MV-4-11 (cell line): ENCODE measurements at places on chromosomes 7 and 10.
A peak's percentile ranks its signal among the peaks of the same experiment; 100 is the strongest.

DNA sequence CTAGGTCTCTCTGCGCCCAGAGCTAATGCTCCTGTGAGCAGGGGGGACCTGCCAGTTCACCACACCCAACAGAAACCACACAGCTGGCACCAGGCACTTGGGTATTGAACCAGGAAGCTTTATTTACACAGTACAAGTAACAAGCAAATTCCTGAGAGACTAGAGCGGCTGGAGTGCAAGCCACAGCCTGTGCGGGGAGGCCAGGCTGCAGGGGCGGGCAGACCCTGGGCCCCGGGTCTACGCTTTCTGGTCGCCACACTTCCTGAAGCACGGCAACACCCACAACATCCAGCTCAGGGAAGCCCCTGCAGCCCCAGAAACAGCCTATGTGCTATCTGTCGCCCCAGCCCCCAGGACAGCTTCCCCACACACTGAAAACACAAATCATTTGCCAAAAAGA, 125.0 kb downstream of the FAM53B start:
- DNase-seq = no peak

DNA sequence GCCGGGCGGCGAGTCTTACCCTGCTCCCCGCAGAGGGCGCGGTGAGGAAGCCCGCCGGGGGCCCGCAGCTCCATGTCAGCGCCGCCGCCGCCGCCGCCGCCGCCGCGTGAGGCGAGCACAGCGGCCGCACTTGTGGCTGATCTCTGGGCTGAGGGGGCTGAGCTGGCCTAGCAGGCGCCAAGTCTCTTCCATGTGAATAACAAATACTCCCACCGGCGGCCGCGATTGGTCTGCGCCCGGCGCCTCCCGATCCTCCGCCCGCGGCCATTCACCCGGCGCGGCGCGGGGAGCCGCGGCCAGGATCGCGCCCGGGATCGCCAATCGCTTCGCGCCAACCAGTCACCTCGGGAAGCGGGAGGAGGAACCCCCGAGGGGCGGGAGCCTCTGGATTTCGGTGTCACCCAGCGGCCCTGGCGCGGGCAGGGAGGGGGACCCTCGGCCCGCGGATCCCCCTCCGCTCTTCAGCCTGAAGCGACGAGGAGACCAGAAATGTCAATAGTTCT, at the start of gene GRM8:
TSS of gene GRM8 (minus strand) at position 164 of the 503 bp plus-strand sequence.
- no peak for DNase-seq

DNA sequence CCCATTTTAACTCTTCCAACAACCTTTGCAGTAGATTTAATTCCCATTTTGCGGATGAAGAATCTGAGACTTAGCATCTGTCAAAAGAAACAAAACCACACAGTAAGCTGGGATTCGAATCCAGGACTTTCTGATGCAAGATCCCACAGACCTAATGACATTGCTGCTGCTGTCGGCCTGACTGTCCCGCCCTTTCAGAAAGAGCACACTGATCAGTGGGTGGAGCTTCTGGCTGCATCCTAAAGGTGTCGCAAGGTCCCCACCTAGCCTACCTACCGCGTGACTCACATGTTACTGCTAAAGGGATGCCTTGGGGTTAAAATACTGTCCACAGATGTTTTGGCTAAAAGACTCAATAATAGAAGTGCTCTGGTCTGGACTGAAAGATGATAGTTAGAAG, 134.7 kb downstream of the EMX2 start:
- DNase-seq = no peak

GRCh38 chr10:122062831-122063674, 74.1 kb downstream of the TACC2 start:
- DNase-seq = peak; percentile 60

DNA sequence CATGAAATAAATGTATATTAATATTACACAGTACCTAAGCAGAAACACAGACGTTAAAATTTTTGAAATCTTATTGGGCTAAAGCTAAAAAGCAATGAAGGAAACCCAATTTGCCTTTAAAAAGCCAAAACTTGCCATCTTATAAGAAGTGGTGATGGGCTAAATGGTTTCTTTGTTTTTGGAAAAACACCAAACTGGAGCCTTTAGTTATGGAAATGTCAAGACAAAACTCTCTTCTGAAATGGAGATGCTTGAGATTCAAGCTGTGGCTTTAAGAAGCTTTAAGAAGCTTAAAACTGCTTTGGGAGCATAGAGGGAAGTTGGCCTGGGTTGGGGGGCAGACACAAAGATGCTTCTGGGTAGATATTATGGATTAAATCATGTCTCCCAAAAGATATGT, 277.0 kb downstream of the GFRA1 start:
- no peak for DNase-seq

- peak; percentile 28 for DNase-seq
Measured at GRCh38 chr7:93551063-93551895, 23.2 kb downstream of the CALCR start.

- DNase-seq = no peak
Measured at GRCh38 chr7:44213206-44213876, 12.6 kb downstream of the YKT6 start.

- no peak for DNase-seq
Measured at GRCh38 chr10:123580426-123580825, 85.7 kb upstream of the GPR26 start.

DNA sequence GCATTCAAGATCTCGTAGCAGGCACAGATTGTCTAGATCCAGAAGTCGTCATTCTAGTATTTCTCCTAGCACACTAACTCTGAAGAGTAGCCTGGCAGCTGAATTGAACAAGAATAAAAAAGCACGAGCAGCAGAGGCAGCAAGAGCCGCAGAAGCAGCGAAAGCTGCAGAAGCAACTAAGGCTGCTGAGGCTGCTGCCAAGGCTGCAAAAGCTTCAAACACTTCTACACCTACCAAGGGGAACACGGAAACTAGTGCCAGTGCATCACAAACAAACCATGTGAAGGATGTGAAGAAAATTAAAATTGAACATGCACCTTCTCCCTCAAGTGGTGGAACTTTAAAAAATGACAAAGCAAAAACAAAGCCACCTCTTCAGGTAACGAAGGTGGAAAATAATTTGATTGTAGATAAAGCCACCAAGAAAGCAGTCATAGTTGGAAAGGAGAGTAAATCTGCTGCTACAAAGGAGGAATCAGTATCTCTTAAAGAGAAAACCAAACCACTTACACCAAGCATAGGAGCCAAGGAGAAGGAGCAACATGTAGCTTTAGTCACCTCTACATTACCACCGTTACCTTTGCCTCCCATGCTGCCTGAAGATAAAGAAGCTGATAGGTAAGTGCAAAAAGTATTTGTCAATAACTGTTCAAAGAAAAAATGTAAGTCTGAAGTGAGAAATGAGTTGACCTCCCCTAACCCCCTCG, 37.7 kb downstream of the CDK13 start:
- DNase-seq = no peak

DNA sequence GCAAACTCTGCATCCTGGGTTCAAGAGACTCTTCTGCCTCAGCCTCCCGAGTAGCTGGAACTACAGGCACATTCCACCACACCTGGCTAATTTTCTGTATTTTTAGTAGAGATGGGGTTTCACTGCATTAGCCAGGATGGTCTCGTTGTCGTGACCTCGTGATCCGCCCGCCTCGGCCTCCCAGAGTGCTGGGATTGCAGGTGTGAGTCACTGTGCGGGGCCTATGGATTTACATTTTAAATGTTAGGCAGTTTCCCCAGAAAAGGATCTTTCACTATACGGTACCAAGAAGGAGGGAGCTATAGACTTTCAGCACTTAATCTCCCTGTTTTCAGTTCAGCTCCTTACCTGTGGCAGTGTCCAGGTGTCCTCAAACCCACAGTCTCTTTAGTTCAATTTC, 50.8 kb downstream of the SIRT1 start:
- DNase-seq = no peak

- peak; percentile 7 for DNase-seq
Measured at GRCh38 chr7:103307503-103308231, 10.4 kb downstream of the PMPCB start.

GRCh38 chr10:82176587-82176986, 301.6 kb downstream of the NRG3 start:
- DNase-seq = no peak

DNA sequence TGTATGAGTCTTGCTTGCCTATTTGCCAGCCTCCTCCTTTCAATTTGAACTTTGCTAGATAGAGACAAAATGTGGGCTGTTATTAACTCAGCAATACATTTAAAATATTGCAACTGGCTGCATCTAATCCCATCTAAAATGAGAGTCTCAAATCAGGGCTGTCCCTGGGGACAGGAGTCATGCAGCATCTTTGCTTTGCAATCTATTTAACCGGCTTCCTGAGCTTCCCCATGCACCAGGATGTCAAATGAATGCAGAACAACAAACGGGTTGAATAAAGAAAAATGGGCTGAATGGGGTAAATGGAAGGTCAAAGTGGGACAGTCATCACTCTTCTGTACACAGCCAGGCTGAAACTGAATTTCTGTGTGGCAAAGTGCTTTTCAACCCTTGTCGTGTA, 89.2 kb downstream of the AOAH start:
- no peak for DNase-seq

- peak; percentile 5 for DNase-seq
Measured at GRCh38 chr7:14630048-14630447, 272.5 kb downstream of the DGKB start.

DNA sequence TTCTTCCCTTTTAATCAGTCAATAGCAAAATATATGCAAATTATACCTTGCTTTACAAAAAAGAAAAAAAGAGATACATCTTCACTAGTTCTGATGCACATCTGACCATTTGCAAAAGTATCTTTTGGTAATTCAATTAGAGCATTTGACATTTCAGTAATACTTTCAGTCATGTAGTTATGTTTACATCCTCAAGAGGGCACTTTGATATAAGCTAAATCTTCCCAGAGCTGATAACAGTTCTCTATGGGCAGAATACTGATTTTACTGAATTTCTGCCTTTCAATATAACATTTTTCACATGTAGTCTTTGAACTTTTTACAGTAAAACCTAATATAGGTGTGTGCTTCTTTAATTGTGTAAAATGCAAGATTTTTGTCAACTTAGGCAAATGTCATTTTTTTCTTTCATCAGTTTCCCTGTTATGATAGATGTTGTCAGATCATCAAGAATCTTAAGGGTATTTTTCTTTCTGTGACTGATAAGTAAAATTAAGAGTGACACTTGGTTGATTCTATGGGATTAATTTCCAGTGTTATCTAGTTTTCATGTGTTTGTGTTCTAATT, 703.5 kb upstream of the SEMA3D start:
- peak; percentile 21 for DNase-seq

GRCh38 chr7:22332461-22332870, 24.5 kb downstream of the RAPGEF5 start:
- no peak for DNase-seq

DNA sequence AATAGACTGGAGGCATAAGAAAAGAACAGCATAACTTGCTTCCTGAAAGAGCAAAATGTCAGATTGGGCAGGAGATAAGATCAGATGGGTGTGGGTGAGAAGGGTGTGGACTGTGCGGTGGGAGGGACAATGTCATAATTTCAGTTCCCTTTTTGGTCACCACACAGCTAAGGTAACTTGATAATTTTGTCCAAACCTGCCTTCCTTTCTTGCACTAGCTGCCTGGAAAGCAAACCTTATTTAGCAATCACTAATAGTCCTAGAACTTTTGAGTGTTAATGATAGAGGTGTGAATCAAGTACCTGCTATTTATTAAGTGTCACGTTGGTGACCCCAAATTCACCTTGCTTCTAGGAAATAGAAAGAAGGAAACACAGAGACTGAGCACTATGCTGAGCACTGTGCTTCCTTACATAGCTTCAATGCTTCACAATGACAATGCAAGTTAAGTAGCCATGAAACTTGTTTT, 72.4 kb upstream of the SP4 start:
- peak; percentile 90 for DNase-seq

GRCh38 chr10:95177429-95177828, 16.6 kb upstream of the ACSM6 start:
- no peak for DNase-seq

DNA sequence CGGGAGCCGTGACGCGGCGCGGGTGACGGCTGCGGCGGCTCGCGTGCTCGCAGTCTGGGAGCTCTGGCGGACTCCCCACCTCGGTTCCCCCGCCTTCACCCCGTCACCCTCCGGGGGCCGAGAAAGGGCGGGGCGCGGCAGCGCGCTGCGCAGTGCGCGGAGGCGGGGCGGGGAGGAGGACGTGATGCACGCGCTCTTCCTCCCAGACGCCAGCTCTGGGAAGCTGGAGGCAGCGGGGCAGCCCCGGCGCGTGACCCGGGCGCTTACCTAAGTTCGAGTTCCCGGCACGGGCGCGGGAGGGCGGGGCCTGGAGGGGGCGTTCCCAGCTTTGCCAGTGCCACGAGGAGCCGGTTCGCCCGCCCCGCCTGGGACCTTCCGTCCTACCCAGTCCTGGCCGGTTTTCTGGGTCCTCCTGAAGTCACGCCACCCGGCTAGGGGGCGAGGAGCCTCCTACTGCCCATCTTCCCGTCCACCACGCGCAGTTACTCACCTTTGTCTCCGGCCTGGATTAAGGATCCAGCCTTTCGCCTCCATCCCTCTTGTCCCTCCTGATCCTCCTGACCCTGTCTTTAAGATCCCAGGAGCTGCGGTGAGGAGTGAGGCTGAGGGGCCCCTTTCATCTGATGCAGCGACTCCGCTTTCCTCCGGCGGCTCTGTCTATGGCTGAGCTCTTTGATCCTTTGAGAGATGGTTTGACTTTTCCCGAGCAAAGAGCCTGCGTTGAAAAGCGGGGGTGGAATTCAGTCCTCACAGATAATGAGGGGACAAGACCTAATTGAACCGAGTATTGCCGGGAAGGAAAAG, 470 bp upstream of the NAMPT start:
- peak; percentile 94 for DNase-seq

DNA sequence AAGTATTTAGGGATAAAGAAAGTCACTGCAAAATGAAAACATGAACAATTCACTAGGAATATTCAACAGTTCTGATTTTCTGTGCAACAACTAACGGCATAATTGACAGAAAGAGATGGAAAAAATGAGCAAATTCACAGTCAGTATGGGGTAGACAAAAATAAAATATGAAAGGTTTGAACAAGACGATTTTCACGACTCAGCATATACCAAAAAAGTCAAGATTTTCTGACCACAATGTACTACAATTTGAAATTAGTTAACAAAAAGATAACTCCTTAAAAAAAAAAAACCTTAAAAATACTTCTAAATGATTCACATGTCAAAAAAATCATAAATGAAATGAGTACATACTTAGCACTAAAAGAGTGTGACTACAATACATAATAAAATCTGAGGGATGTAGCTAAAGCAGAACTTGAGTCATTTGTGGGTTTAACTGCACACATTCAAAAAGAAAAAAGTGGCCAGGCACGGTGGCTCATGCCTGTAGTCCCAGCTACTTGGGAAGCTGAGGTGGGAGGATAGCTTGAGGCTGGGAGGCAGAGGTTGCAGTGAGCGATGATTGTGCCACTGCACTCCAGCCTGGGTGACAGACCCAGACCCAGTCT, 22.6 kb upstream of the MTURN start:
- DNase-seq = peak; percentile 26

GRCh38 chr7:155316427-155317113, 18.9 kb downstream of the INSIG1 start:
- no peak for DNase-seq

DNA sequence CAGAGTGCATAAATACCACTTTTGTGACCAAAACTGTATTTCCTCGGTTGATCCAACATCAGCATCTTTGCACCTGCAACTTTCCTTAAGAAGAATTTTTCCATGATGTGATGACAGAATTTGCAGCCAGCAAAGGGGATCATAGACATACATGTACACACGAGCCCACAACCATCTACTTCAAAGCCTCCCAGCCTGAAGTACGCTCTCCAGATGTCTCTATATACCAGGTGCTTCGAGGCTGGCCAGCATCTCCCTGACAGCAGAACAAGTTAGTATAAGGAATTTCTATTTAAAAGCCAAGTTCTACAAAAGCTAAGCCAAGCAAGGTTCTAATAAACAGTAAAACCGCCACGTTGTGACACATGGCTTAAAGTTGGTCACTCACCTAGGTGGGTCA, 328.5 kb downstream of the KCNMA1 start:
- no peak for DNase-seq
